ENCODE measurements at places on chromosomes 6 and 20. TPM values are rescaled to one million over a fixed set of nuclear protein-coding genes. Genes with fewer than 3 reads are reported as not detected.

GRCh38 chr20:59633656-59634251 lies 29.4 kb downstream of the PHACTR3 start:
- DNase-seq, result no peak

- DNase-seq, result no peak
Observed at GRCh38 chr6:46207174-46207573, 36.4 kb upstream of the ENPP5 start.

- no peak for DNase-seq
Observed at GRCh38 chr6:120355822-120356221, 978.5 kb downstream of the TBC1D32 start.

DNA sequence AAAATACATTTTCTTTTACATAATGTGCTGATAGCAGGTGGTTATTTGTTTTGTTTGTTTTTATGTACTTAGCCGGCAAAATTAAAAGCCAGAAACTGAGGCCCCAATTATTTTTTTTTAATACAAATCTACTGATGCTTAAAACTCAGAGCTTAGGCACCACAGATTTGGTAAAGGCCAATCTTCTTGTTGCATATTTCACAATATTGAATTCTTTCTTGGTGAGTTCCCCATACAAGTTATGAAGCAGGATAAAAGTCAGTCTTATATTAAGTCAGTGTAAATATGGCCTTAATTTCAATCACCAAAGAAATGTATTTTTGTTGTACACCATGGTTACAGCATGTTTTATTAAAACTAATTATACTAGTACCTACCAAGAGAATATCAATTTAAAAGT lies 16.3 kb upstream of the ZDHHC14 start:
- no peak for DNase-seq

DNA sequence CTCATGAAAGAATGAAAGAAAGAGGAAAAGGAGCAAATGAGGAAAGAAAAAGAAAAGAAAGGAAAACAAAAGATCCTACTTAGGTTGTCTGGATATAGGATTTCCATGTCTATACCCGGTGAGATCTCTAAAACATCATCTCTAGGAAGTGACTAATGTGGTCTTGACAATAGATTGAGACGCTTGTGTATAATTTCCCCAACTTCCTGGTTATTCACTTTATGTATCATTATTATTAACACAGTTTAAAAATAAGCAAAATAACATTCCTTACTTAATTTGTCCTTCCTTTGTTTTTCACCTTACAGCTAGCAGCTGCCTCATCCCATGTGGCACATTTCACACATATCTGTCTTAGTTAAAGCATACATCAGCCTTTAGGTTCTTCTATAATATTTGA lies 27.0 kb downstream of the LAMA4 start:
- no peak for DNase-seq

DNA sequence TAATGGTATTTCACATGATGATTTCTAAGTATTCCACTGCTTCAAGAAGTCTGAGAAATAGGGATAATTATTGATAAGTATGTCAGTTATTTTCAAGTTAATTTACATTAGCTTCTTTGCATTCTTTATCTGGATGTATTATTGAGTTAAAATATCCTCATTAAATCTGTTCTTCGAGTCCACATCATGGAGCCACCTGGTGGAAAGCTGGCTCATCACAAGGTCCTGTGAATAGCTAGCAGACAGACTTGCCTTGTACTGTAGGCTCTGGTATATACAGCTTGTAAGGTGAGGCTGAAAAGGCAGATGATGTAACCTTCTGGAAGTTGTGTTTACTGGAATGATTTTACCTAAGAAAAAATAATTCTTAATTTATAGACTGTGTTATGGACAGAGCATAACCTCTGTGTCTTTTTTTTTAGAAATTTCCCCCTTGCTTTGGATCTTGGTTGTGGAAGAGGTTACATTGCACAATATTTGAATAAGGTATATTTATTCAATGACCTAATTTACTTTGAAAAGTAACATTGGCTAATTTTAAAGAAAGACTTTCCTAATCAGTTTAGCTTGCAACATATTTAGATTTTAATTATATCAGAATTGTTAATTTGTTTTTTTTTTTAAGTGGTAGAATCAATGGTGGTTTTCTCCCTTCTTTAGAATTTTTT lies 3.5 kb downstream of the NDUFAF5 start:
- peak; percentile 4 for DNase-seq

GRCh38 chr6:9628819-9629218 lies 786.1 kb downstream of the TFAP2A start:
- no peak for DNase-seq

DNA sequence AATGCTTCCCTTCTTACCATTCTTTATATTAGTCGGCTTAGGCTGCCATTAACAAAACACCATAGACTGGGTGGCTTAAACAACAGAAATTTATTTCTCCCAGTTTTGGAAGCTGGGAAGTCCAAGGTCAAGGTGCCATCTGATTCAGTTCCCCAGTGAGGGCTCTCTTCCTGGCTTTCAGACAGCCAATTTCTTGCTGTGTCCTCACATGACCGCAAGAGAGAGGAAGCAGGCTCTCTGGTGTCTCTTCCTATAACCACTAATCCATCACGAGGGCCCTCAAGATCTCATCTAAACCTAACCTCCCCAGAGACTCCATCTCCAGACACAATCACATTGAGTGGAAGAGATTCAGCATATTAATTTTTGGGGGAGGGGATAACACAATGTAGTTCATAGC lies 193.0 kb upstream of the SGK1 start:
- DNase-seq, result no peak

DNA sequence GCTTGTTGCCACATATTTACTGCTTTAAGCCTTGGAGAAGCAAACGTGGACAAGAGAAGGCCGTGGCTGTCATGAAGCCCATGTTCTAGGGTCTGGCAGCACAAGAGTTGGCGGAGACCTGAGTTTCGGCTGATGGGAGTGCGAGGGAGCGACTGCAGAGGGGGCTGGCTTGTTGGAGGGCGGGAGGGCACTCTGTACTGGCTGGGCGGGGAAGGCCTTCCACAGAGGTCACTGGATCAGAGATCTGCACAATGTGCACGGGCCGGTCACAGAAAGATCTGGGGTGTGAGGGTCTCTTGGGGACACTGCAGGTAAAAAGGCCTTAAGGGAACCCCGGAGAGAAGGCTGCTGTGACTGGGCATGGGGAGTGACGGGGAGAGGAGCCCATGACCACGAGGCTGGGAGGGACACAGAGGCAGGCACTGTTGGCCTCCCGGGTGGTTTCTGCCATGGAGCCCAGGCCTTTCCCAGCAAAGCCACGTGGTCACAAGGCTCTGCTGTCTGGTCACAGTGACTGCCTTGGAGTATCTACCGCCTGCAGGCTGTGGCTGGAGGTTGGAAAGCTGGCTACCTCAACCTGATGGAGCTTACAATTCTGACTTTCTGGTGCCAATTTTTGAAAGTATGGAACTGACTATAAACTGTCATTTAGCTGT lies 23.8 kb downstream of the FOXC1 start:
- DNase-seq, result no peak

- DNase-seq, result no peak
Observed at GRCh38 chr6:46704562-46704961, 16.9 kb downstream of the TDRD6 start.

DNA sequence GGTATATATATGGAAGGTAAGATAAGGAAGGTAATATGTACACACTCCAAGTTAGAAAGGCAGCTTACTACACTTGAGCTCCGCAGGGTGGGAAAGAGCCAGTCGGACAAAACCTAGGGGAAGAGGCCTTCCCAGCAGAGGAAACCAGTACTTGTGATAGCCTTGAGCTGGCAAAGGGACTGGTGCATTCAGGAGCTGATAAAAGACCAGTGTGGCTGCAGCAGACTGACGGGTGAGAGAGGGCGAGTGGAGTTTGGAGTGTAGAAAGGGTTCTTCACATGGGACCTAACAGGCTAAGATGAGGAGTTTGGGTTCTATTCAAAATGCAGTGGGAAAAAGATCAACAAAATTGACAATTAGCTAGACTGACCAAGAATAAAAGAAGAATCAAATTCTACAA lies 49.3 kb upstream of the KIF13A start:
- no peak for DNase-seq

DNA sequence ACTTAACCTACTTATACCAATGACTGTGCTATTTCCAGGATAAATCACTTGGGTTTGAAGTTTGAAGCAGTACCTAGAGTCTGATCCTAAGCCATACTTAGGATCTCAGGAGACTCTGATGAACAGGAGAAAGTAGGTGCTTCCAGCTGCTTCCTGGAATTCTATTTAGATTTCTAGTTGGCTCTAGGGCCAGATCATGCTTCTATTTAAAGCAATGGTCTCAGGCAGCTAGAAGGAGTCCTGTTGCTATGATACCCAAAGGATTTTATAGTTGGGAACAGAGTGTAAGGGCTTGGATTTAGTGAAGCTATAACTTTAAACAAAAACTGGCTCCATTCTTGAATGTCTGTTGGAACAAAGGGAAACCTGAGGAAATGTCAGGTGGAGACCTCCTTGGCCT lies 52.4 kb upstream of the TINAG start:
- DNase-seq, result no peak

- no peak for DNase-seq
Observed at GRCh38 chr6:97029552-97029951, 105.0 kb downstream of the KLHL32 start.

- no peak for DNase-seq
Observed at GRCh38 chr6:40520084-40520483, 67.1 kb downstream of the LRFN2 start.

DNA sequence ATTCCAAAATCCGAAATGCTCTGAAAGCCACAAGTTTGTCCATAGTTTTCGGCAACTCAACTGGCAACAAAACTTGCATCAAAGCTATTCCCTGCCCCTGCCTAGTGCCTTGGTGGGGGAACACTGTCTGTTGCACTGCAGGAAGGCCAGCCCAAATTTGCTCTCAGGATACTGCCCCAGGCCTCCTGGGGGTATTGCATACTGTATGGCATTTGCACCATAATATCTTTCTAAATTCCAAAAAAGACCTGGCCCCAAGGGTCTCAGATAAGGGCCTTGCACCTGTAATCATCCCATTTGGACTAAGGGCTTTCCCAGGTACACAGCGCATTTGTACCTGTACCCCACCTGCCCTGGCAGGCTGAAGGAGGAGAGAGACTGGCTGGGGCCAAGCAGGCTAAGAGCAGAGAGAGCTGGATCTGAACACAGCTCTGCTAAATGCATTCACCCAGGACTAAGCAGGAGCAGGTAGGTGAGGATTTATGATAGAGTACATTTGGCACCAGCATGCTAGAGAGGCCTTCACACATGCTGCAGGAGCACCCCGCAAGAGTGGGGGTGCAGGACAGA lies 4.0 kb upstream of the GRM4 start:
- DNase-seq, result no peak

DNA sequence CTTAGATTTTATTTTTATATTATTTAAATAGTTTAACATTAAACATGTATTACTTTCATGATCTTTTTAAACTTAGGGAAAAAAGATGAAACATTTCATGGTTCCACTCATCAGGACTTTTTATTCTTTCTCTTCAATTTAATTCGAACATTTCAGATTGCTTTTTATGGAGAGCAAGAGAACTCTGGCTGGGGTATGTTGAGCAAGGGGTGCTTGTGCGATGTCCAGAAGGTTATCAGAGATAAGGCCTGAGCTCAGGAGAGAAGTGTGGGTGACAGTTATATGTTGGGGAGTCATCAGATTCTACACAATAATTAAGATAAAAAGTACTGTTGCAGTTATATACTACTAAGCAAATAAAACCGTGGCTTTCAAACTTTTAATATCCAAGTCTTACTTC lies 37.5 kb downstream of the FKBP5 start:
- no peak for DNase-seq

The HTR1E gene
- not detected for total RNA-seq

The FAM83B gene
- not detected for total RNA-seq

The PRL gene
- not detected for total RNA-seq

The CCR6 gene
- total RNA-seq, result 0.44 TPM

The ZNF318 gene
- total RNA-seq, result 10.1 TPM

The PRSS16 gene
- 0.38 TPM for total RNA-seq

The KIAA0408 gene
- 3.1 TPM for total RNA-seq

The PDYN gene
- not detected for total RNA-seq

The VNN1 gene
- total RNA-seq, result not detected

The OLIG3 gene
- total RNA-seq, result 0.21 TPM

The TRIM31 gene
- not detected for total RNA-seq

The MAFB gene
- not detected for total RNA-seq

The IPCEF1 gene
- 16.9 TPM for total RNA-seq
